ENCODE measurements at places on chromosomes 16 and 17. TPM values are rescaled to one million over a fixed set of nuclear protein-coding genes. Genes with fewer than 3 reads are reported as not detected.

- no peaks in the 10 kb centered on the region for H3K27me3 ChIP-seq
- no peak overlapping the region for H3K27ac ChIP-seq
- H3K36me3 ChIP-seq = peaks cover 100% of the 10 kb centered on the region
- H3K4me1 ChIP-seq = no peaks in the 10 kb centered on the region
- DNase-seq = no peak
These were observed 14.2 kb downstream of the KIF1C start for GRCh38 chr17:5011928-5012327.

SLC52A1 gene
- total RNA-seq = not detected

GPR179 gene
- total RNA-seq = under 0.01 TPM

GRCh38 chr16:1781254-1781653 is 1.1 kb downstream of the SPSB3 start:
- peak overlapping the region; percentile 99 for H3K4me3 ChIP-seq
- peaks cover 66% of the 10 kb centered on the region for H3K4me1 ChIP-seq
- H3K27me3 ChIP-seq = no peaks in the 10 kb centered on the region
- no peak for DNase-seq

- no peak for DNase-seq
- H3K4me3 ChIP-seq = no peak overlapping the region
- H3K36me3 ChIP-seq = no peaks in the 10 kb centered on the region
- H3K27ac ChIP-seq = no peak overlapping the region
- no peaks in the 10 kb centered on the region for H3K27me3 ChIP-seq
These were observed 2.4 kb upstream of the ACSF2 start for GRCh38 chr17:50423553-50424159.

All from esophagus muscularis mucosa (tissue), 4 donors.